ENCODE measurements at places on chromosomes 5 and 9.

DNA sequence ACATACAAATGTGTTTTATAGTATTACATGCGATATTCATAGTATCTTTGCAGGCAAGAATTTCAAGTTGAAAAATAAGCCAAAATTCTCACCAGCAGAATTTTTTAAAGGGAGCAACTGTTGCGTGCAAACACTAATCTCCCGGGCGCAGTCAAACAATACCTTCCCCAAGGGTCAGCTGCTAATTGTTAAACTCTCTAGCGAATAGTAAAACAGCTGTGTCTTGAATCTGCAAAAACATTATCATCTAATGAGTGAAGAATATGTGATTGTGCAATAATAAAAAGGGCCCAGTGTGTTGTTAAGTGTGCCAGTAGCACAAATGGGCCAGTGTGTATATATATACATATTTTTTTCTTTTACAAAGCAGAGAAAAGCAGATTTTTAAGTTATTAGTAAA lies 131.4 kb downstream of the CCDC192 start:
- no peak for DNase-seq

- no peak for DNase-seq
Measured at GRCh38 chr5:124678922-124679519, 67.4 kb downstream of the ZNF608 start.

- DNase-seq, result no peak
Measured at GRCh38 chr9:116361547-116361946, 208.0 kb downstream of the PAPPA start.

- DNase-seq, result no peak
Measured at GRCh38 chr5:145971701-145972100, 35.3 kb downstream of the SH3RF2 start.

DNA sequence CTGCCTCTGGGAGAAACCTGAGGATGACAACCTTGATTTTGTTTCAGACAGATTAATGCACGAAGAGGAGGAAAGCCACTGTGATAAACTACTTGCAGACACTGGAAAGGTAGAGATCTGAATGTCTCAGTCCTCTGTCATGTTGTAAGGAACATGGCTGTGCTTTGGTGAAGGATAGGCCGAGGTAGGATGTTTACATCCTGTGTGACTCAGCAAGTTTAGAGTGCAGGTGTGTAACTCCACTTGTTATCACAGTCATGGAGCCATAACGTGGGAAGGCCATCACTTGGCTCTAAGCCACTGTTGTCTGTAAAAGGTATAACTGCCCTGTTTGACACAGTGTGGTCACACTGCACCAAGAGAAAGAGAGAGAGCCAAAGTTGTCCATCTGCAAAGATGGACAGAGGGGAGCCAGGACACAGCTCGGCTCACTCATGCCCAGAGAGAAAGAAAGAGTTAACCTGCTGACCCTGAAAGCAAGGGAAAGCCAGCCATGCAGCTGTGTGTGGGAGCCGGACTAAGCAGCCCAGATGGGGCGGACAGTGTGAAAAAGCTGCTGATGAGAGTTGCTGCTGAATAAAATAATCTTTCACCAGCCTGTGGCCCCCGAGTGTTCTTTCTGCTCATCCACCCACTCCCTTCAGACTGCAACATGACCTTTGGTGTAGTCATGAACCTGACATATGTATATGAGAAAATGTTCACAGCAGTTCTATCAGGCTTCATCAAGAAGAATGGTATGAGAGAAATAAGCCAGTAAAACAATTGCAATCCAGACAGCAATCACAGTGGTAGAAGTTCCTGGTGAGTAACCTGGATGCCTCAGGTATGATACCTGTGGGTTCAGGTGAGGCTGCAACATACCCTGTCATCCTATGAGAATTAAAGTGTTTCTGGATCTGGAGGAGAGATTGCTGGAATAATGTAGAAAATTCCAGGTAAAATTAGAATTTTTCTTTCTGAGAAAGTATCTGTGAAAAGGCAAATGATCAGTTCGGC lies 115.9 kb downstream of the TARS1 start:
- no peak for DNase-seq

- DNase-seq, result no peak
Measured at GRCh38 chr5:55385227-55385626, 77.4 kb downstream of the MTREX start.

GRCh38 chr5:56093970-56094369 lies 99.2 kb upstream of the IL6ST start:
- DNase-seq, result no peak

- no peak for DNase-seq
Measured at GRCh38 chr5:35813521-35813920, 43.2 kb upstream of the IL7R start.

- peak; percentile 52 for DNase-seq
Measured at GRCh38 chr5:123223921-123224320, 134.9 kb downstream of the PRDM6 start.

GRCh38 chr5:77080905-77081304 lies 6.2 kb downstream of the ZBED3 start:
- no peak for DNase-seq

- DNase-seq, result no peak
Measured at GRCh38 chr9:120928015-120928482, 1.5 kb upstream of the TRAF1 start.

GRCh38 chr5:140037012-140037411 lies 6.1 kb downstream of the NRG2 start:
- no peak for DNase-seq

DNA sequence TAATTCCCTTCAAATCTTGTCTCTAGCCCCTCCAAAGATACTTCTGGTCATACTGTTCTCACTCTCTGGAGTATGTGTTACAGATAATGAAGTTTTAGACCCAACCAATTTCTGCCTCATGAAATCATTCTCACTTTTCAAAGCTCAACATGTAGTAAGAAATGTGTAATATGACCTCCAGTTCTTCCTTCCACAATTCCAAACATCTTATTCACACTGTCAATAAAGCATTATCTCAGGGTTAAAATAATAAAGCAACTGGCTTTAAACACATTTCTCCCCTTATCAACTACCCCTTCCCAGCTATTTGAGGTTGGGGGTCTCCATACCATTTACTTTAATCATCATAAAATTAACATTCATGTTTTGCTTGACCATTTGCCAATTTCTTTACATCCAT lies 654.1 kb downstream of the RAB3C start:
- peak; percentile 82 for DNase-seq

DNA sequence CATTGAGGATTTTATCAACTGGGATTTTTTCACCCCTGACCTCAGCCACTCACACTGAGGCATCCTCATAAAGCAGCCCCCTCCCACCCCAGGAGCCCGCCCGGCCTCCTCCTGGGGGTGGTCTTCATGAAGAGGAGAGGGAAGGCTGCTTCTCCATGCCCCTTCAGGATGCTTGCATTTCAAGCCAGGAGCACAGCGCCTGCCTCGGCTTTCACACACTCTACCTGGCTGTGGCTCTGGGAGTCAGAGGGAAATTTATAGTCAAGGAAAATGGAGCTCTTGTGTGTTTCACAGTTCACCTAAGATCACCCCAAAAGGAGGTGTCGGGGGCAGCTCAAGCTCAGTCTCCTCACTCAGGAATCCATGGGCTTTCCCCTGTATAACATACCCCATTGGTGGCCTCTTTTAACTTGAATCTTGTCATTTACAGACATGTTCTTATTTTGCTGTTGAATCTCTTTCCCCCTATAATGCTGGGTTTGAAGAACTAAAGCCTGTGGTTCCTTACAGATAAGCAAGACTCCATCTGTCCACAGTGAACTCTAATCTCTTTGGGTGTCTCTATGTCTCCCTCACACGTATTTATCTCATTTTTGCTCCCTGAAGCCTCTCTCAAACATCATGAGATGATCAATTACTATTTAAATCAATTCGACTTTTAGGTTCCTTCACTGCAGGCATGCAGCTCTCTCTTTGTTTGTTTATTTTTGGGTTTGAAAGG lies 22.6 kb upstream of the IQGAP2 start:
- no peak for DNase-seq

GRCh38 chr5:62256161-62257019 lies 49.6 kb upstream of the KIF2A start:
- DNase-seq, result no peak

DNA sequence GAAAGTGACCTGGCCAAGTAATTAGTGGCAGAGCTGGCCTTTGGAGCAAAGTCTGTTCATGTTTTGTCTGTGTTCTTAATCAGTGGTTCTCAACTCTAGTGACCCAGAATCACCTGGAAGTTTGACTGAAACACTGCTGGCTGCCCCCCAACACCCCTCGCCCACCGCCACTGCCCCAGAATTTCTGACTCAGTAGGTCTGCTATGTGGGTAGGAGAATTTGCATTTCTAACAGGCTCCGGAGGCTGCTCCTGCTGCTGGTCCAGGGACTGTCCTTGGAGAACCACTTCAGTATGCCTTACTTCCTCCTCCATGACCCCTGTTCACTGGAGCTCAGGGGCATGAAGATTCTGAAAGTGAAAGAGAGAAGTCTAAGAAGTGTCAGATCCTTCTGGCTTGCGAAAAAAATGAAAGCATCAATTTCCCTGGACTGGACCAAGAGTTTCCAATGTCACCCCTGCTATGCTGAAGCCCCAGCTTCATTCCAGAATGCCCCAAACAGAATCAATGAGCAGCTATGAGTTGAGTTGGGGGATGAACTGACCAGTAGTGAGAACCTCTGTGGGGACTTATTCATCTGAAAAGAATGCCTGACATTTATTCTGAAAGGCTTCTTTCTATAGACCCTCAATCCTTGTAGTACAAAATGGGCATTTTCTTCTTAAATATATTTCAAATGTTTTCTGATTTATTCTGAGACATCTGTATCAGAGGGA lies 20.8 kb upstream of the COL15A1 start:
- DNase-seq, result peak; percentile 51

DNA sequence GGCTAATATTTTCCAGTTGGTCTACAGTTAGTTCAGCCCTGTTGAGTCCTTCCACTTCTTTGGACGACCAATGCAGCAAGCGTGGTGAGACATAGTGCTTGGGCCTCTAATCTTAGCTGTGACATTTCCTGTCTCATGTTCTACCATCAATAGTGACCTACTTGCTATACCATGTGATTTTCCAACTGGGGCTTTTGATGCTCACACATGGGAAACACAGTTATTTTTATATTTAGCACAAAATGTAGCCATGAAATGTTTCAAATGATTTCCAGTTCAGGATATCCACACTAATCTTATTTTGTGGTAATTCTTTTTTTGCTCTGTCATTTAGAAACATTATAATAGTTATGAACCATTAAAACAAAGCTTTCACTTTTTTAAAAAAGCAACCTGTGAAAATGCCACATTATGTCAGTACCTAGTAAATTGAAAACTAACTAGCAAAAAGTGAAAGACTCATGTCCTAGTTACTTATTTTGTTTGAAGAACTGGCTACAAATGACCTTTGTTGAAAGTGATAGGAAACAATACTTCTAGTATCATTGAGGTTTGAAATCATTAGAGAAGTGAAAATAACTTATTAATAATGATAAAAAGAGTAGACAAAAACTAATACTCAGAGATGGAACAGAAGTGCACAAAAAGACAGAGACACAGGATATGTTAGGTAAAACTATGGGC lies 18.3 kb downstream of the MARCHF3 start:
- peak; percentile 15 for DNase-seq

GRCh38 chr5:139368613-139369012 lies 14.5 kb downstream of the SLC23A1 start:
- peak; percentile 16 for DNase-seq

DNA sequence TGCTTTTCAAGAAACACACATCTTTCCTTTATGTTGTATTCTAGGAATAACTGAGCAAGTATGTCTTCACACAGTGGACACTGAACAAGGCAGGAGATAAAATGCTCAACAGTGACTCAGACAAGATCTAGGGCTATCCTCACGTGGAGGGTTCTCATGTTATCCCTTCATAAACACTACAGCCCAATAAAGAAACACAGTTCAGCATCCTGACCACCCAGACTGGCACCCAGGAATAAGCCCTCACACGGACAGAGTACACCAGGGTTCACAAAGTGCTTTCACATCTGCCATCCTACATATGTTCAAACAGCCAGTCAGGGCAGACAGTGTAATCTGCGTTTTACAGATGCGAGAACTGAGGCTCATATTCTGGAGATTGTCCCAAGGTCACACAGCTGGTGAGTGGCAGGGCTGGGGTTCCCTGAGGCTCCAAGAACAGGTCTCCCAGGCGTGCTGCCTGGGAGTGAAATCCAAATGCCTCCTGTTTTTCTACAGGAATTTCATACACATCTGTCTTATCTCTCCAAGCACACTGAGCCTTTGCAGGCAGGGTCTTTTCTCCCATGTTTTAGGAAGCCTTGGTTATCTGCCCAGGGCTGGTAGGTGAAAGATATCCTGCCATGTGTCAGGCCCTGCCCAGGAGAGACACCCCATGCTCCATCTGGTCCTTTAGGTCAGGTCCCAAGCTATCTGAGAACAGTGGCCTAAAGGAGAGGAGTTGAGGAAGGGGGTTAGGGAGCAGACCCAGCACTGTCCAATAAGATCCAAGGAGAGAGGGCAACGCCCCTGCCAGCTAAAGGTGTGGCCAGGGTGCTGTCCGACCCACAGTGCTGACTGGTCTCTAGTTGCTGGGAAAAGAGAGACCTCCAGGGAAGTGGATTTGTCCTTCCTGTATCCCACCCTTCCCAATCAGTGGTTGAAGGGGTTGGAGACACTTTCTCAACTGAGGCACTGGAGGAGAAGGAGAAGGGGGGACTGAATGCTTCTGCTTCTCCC lies 47.9 kb upstream of the XPA start:
- DNase-seq, result no peak

DNA sequence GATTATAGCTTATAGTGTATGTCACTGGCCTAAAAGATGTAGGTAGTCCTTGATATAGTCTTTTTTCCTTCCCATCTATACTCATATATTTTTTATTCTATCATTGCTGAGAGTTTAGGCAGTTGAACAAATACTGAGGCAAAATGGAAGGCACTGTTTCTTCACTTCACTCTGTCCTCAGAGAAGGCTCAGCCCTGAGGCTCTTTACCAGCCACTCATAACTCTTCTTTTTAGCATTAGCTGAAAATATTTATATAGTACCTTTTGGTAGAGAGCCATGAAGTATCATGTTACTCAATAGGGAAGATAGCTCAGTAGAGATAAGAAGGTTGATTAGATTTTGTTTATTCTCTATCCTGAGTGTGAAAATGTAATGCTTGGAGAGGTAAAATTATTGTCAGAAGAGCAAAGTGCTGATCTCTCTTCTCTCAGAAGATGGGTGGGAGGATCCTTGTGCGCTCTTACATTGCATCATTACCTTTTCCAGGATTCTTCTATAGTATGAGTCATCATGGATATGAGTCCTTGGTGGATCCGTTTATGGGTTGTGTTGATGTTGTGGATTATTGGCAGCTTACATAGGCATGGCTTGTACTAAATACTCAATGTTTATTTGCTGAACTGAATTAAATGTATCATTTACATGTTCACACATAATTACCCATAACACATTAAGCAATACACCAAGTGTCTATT lies 88.1 kb downstream of the ANXA1 start:
- no peak for DNase-seq
